NCI-H1048 (cell line): ENCODE measurements at places on chromosomes 1 and 21.

DNA sequence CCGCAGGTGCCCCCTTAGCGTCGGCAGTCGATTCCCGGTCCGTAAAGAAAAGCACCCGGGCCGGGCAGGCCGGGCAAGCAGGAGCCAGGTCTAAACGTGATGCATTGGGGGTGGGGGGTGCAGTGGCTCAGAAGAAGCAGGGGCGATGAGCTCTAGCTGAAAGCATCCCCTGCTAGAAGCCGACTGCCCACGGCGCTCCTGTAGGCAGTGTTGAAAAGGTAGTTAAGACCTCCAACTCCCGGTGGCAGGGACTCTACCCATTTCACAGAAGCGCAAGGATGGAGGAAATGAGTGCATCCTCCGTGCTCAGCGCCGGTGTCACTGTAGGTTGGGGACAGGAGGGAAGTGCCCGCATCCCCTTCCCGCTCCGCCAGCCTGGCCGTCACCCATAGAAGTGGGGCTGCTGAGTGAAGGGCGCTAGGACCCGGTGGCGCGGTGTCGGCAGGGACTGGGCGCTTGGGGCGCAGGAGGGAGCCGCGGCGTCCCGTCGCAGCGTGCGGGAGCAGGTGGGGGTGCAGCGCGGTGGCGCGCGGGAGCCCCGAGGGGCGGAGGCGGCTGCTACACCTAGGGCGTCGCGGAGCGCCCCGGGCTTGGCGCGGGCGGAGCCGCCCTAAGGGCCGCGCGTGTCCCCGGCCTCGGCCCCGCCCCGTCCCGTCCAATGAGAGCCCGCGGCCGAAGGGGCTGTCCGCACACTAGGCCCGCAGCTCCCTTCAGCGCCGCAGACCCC, at the start of gene WNT2B:
Gene WNT2B (plus strand): TSS at position 688 of the 727 bp plus-strand sequence. CDS start 298 bp downstream, outside the sequence.
- DNase-seq: no peak

DNA sequence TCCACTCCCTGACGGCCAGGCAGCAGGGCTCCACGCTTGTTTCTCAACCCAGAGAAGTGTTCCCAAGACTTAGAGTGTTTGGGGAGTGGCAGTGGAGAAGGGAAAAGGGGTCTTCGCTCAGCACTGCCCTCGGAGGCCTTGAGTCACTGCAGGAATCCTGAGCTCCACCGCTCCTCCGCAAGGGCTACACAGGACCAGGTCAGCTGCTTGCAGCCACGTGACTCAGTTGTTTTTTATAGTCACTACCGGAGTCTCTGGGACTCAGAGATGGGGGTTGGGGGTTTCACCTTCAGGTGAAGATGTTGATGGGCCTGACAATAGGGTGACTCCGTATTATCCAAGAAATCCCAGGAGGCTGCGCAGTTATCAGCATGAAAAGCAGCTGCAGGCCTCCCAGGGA, 76.2 kb upstream of the TMEM51 start:
- DNase-seq: no peak

- DNase-seq: no peak
Measured at GRCh38 chr21:42381347-42381984, 14.4 kb downstream of the TMPRSS3 start.

DNA sequence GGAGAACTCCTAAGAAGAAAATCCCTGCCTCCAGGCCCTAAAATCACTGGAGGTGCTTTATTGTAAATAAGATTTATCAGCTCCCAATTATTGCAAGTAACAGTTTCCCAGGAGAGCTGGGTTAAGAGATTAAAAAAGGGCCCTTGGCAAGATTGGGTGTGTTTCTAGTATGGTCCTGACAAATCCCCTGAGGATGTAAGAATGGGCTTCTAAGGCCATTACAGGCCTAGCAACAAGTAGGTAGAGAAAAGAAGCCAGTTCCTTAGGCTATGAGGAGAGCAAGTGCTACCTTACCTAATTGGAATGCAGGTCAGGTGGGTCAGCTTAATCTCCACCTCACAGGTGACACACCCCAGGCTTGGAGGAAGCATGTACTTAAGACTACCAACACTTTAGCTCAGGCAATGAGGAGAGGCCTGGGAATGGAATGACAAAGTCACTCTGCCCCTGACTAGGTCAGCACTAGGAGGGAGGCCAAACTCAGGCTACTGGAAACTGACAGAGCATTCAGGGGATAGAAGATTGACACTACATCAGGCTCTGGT, 6.8 kb upstream of the OTUD7B start:
- no peak for DNase-seq

GRCh38 chr1:23148084-23148483, 20.6 kb downstream of the LUZP1 start:
- no peak for DNase-seq

DNA sequence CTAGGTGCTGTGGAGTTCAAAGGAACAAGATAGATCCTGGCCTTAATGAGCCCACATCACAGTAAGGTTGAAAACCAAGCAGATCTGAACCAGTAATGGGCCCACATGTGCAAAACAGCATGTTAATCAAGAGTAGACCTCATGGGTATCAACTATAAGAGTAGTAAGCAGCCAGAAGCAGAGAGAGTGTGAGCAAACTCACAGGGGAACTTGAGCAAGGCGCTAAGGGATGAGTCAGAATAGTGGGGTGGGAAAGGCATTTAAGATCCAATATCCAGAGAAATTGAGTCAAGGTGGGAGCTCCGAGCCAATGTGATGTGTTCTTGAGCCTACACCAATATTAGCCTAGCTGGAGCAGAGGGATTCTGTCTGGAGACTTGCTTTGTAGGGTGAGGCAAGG, 52.4 kb upstream of the GJA5 start:
- DNase-seq: no peak

GRCh38 chr1:168210312-168210711, 15.5 kb upstream of the SFT2D2 start:
- no peak for DNase-seq

- no peak for DNase-seq
Measured at GRCh38 chr21:42063571-42064521, 7.3 kb upstream of the UMODL1 start.

- no peak for DNase-seq
Measured at GRCh38 chr1:99731384-99731783, 35.1 kb downstream of the FRRS1 start.

- DNase-seq: no peak
Measured at GRCh38 chr1:155598842-155599331, 11.1 kb upstream of the MSTO1 start.

DNA sequence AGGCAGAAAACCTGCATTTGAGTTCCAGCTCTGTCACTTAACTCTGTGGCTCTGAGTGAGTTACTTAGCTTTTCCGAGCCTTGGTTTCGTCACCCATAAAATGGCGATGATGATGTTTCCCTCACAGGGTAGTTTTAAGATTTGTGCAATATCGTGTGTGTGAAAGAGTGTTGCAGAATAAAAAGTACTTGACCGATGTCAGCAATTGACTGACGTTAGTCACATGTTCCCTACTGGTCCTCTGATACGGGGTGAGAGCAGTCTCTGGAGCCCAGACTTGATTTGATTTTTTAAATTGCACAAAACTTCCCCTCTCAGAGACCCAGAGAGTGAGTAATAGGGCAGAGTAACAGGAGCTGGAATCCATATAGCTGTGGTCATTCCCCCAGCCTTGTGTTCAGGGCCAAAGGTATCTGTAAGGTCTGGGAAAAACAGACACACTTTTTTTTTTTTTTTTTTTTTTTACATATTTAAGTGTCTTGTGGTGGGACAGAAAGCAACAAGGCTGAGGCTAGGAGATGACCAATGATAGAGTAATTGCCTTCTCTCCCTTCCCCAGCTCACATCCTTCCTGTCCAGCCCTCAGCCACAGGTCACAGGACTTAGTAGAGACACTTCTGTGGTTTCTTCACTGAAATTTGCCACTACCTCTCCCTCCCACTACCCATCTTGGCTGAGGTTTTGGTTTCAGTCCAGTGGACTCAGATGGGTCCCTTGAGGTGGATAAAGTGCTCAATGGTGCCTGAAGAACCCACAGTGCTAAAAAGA, 2.0 kb downstream of the FCER1G start:
- no peak for DNase-seq

DNA sequence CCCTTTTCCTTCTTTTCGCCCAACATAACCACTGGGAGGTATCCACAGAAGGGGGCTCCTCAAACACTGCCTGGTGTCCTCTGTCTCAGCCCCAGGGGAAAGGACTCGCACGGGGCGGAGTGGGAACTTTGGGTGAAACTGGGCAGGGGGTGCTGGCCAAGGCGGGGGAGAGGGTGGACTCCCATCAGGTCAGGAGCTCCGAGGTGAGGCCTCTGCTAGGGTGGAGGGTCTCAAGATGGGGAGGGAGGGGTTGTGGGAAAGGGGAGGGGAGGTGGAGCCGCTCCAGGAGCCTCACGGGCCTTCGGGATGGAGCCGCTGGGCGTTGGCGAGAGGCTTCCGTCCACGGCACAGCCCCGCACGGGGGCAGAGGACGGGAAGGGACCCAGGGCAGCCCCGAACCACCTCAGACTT, 43.2 kb upstream of the POFUT2 start:
- DNase-seq: no peak

DNA sequence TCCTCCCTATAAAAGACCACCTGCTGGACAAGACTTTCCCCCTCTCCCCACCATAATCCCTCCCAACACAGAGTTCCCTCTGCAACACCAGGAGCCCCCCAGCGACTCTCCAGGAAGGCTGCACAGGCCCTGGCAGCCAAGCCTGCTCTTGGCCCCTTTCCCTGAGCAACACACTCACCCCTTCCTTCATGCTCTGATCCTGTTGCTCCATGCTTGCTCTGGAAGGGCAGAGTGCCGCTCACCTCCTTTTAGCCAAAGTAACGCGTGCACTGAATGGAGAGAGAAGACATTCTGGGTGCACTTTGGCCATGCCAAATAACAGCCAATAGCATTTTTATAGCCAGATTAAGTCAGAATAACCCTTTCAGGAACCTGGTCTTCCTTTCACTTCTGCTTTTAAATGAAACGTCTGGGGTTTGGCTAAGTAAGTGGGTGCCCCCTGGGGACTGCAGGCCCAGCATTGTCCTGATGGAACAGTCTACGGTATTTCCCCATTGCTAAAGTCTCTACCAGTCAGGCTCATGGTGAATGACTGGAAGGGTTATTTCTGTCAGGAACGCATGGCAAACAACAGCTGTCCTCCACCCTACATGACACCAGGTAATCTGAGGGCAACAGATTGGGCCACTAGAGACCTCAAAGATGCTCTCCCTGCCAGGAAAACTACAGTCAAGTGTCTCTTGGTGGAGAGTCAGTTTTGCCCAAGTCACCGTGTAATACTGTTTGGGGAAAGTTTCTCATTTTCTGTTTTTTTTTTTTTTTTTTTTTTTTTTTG, at the start of gene SLC2A5:
Gene SLC2A5 (minus strand): TSS at position 310 of the 775 bp plus-strand sequence. CDS start 99 bp downstream, at position 211.
- DNase-seq: no peak

DNA sequence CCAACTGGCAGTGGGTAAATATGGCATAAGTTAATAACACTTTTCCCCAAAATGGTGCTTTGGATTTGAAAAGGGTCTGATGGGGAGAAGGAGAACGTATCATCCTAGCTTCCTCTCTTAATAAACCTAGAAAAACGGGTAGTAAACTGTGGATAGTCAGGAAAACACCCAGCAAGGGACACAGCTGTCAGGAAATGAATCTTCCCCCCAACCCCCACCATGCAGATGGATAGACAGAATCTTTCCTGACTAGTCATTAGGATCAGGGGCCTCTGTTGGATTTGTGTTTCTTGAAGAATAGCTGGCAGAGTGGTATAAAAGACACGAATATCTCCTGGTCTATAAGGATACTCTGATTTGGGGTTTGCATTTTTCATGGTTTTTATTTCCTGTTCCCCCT, 22.5 kb upstream of the LAX1 start:
- DNase-seq: no peak

DNA sequence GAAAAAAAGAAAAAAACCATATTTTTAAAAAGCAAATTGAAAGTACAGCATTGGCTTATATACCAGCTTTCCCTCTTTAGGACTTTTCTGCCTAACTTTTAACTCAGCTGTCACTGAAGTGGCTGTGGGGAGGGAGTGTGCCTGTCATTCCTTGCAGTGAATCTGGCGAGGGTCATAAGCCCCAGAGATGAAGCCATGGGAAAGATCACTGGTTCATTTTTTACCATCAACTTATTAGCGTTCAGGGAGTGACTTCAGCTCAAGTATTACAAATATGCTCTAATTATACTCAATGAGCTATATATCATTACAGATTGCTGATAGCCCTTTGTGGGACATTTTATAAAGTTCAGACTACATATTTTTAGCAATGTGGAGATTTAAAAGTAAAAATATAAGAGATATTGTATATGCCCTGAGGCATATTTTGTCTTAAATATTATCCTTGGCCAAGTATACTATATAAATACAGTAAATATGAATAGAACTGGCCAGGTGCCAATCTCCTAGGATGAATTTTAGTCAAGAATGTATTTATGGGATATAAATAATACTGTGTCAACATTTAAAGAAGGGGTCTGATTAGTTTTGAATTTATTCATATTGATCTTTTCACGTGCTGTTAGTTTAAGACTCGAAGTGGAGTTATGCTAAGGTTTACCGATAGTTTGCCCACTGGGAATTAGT, 4.4 kb downstream of the TGFB2 start:
- DNase-seq: no peak

GRCh38 chr21:18529254-18529653, 125.7 kb upstream of the TMPRSS15 start:
- no peak for DNase-seq
